Uterine smooth muscle cell (primary cell): ENCODE measurements at places on chromosomes 5 and 9. TPM values are rescaled to one million over a fixed set of nuclear protein-coding genes. Genes with fewer than 3 reads are reported as not detected.

The ENTPD8 gene
- total RNA-seq, result under 0.01 and 0.12 TPM in 2 replicates

The IFNE gene
- total RNA-seq, result 15.7 and 19.6 TPM in 2 replicates

The FOXD1 gene
- total RNA-seq, result 3.2 and 3.5 TPM in 2 replicates

The LRRC19 gene
- not detected in 2 replicates for total RNA-seq

The SV2C gene
- total RNA-seq, result under 0.01 TPM in 1 of 2 replicates, not detected in the other

The C1QTNF3 gene
- total RNA-seq, result 1.00 and 1.4 TPM in 2 replicates

The CANX gene
- 962 and 1,061 TPM in 2 replicates for total RNA-seq

The PRDM12 gene
- total RNA-seq, result under 0.01 TPM in 1 of 2 replicates, not detected in the other

The ATG10 gene
- 7.6 and 11.4 TPM in 2 replicates for total RNA-seq

The ORM2 gene
- not detected in 2 replicates for total RNA-seq

The SPATA31D4 gene
- total RNA-seq, result under 0.01 TPM in 1 of 2 replicates, not detected in the other

The F2RL1 gene
- total RNA-seq, result 60.6 and 62.0 TPM in 2 replicates

The GRM6 gene
- not detected in 2 replicates for total RNA-seq

The GARIN3 gene
- total RNA-seq, result not detected in 2 replicates

The GLRA1 gene
- total RNA-seq, result not detected in 2 replicates

The AMBP gene
- not detected in 2 replicates for total RNA-seq

The COL15A1 gene
- total RNA-seq, result 23.9 and 104 TPM in 2 replicates

The MAMDC4 gene
- total RNA-seq, result 1.1 and 3.1 TPM in 2 replicates

The ANKS6 gene
- total RNA-seq, result 24.1 and 25.6 TPM in 2 replicates

The SRD5A1 gene
- 13.6 and 16.3 TPM in 2 replicates for total RNA-seq

The CTSV gene
- 0.62 and 0.89 TPM in 2 replicates for total RNA-seq

The PTGR1 gene
- 77.0 and 89.0 TPM in 2 replicates for total RNA-seq

The TMEFF1 gene
- total RNA-seq, result 1.5 and 2.5 TPM in 2 replicates

The FGF10 gene
- 0.25 and 0.89 TPM in 2 replicates for total RNA-seq

The CCIN gene
- total RNA-seq, result 5.9 and 8.5 TPM in 2 replicates

The PCDHB16 gene
- total RNA-seq, result 0.12 and 0.33 TPM in 2 replicates
